ENCODE measurements at places on chromosomes 11 and 22.
A peak's percentile ranks its signal among the peaks of the same experiment; 100 is the strongest.

- DNase-seq, result no peak
Measured at GRCh38 chr11:114317787-114318137, 21.6 kb downstream of the NNMT start.

- no peak for DNase-seq
Measured at GRCh38 chr22:22060200-22061084, 77.9 kb upstream of the TOP3B start.

- DNase-seq, result no peak
Measured at GRCh38 chr11:13221722-13222121, 55.9 kb upstream of the BMAL1 start.

DNA sequence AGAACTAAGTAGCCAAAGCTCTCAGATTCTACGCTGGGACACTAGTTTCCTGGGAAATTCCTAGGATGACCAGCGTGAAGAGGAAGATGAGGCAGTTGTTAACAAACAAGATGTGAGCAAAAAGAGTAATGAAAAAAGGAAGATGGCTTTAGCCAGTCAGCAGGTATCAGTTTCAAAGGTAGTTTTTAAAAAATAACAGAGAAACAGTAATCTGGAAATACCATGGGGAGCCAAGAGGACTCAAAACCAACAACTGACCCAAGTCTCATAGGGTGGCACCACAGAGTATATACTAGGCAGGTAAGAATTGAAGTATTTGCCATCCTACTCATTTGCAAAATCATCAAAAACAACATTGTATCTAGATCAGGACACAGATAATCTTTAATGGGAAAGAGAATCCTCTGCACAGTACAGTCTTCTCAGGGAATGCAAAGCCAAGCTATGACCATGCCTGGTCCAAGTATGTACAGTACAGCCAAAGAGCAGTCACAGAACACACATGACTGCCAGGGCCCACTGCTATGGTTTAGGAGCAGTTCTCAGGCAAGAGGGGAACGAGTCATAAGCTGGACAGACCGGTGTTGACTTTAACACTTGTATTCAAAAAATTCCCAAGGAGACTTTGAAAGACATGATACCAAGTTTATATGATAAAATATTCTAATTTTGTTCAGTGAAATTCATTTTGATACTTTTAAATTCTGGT, 20.6 kb downstream of the MSANTD4 start:
- no peak for DNase-seq

DNA sequence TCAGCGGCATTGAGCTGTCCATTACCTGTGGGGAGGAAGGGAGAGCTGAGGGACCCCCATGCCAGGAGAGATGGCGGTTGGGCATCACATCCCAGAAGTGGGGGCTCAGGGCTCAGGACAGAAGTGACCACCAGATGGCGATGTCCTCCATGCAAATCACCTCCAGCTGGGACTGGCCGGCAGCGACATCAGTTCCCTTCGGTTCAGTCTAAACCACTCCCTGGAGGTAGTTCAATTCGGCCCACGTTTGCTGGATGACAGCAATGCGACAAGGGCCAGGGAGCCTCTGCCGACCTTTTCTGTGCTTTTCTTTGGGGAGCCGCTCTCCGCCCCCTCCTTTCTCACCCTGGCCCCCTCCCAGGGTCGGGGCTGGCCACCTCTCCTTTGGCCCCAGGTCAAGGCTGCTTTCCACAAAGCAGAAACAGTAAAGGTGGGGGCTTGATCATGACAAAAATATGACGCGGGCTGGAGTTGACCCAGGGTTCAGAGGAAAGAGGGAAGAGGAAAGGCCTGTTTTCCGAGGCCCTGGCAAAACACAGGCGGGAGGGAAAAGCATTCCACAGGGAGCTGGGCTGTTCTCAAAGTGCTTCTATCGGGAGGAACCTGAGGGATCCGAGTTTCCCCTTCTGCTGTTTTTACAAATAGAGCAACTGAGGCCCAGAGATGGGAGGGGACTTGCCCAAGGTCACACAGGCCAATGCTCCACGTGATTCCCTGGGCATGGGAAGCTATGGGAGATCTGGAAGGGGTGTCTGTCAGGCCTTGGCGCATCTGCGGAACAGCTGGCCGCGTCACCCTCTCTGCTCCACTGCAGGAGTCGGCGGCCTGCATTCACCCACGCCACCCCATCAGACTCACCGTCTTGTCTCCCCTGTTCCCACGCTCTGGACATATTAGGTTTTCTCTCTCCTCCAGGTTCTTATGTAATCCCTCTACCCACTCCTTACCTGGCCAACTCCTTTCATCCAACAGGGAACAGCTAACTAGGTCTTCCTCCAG, 54.7 kb downstream of the FBXO7 start:
- DNase-seq, result peak; percentile 32

- no peak for DNase-seq
Measured at GRCh38 chr11:116993599-116993998, 104.6 kb downstream of the SIK3 start.

GRCh38 chr11:44267750-44268613, 42.0 kb downstream of the ALX4 start:
- no peak for DNase-seq

GRCh38 chr11:4054643-4055042, 40.0 kb upstream of the RRM1 start:
- DNase-seq, result no peak

- DNase-seq, result peak; percentile 84
Measured at GRCh38 chr11:79119491-79120284, 321.1 kb downstream of the TENM4 start.

GRCh38 chr11:107713009-107713408, 1.2 kb upstream of the SLN start:
- DNase-seq, result no peak

DNA sequence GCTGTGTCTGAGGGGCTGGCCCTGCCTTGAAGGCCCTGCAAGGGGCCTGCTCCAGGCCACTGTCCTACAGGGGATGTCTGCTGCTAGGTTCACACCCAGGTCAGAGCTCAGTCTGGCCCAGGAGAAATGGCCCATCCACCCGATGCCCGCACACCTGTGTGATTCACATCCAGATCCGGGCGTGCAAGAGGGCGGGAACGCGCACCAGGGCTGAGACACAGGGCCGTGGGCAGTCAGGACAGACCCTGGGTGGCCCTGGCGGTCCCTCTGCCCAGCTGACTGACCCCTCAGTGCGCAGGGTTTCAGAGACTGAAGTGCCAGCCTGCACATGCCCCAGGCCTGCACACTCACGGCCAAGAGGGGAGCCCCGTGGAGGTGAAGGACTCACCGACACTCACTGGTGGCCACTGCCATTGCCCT, 7.4 kb downstream of the TOLLIP start:
- no peak for DNase-seq
